ENCODE measurements at places on chromosomes 6 and 20.

- DNase-seq: no peak
These were observed 245.1 kb downstream of the FOXA2 start for GRCh38 chr20:22339091-22339881.

GRCh38 chr6:44075647-44076355, 51.5 kb downstream of the MRPL14 start:
- no peak for DNase-seq

- DNase-seq: no peak
These were observed 142.0 kb downstream of the RNASET2 start for GRCh38 chr6:166814390-166814789.

DNA sequence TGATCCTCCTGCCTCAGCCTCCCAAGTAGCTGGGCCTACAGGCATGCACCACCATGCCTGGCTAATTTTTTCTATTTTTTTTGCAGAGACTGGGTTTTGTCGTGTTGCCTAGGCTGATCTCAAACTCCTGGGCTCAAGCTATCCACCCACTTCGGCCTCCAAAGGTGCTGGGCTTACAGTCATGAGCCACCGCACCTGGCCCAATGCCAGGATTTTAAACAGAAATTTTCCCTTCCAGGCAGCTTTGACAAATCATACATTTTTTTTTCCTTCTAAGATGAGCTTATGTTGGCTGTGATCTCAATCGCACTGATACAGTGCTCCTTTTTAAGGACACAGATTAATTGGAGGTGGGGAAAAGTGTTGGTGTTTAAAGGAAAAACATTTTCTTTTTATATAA, 73.2 kb upstream of the CD2AP start:
- DNase-seq: no peak

DNA sequence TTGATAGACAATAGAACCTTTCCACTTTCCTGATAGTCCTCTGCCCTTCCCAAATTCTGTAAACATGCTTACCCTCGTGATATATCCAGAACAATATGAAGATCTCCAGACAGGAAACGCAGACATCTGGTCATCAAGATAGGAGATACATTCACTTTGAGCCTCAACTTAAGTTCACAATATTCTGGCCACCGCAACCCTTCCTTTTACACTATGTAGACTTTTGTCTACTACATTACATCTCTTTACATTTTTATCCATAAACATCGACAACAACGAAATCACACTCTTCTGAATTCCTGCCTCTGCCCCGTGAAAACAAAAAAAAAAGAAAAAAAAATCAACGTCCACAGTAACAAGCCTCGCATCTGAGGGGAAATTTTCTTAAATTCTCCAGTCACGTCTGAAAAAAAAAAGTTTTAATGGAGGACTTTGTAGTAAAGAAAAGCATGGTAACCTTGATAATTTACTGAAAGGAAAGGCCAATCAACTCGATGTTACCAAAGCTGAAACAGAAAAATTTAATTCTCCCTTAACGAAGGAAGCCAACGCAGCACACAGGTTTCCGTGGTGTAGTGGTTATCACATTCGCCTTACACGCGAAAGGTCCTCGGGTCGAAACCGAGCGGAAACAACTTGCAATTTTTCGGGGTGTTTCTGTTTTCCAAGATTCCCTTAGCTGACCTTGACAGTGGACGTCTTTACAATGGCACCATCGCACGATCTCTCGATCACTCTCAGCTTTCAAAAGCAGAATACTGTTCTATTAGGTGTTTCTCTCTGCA, 21.8 kb downstream of the POM121L2 start:
- no peak for DNase-seq

DNA sequence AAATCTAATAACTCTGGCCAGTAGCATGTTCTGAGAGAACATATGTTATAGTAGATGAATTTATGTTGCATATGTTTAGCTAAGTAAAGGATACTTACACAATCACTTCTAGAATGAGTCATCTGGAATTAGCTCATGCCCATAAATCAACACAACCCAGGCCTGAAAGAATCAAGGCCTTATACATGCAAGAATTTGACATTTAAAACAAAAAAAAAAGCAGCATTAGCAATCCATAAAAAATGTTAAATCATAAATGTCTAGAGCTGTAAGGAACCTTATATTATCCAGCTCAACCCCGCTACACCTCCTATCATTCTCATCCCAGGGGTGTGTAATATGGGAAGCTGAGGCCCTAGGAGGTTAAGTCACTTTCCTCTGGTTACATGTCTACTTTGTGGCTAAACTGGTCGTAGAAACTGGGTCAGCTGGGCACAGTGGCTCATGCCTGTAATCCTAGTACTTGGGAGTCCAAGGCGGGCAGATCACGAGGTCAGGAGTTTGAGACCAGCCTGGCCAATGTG, 105.2 kb upstream of the CARMIL1 start:
- DNase-seq: no peak

GRCh38 chr6:163333701-163334663, 80.5 kb upstream of the QKI start:
- no peak for DNase-seq

DNA sequence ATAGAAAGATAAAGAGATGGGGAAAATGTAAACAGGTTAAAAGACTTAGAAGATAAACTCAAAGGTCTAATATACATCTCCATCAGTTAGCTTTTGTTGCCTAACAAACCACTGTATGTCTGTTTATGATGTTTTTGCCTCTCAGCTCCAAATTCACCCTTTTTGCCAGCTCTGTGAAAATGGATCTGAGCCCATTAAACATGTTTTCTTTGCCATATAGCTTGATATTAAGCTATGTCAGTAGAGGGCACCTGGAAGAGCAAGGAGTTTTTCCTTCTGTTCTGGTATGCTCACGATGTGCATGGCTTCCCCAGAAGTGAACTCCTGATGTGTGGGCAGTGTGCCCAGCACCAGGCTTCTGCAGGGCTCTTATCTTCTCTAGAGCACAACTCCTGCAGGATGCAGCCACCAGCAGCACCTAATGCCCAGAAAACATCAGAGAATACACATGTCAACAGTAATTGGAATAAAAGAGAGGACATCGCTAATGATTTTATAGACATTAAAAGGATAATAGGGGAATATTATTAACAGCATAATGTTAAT, 14.6 kb upstream of the SNX9 start:
- no peak for DNase-seq

GRCh38 chr20:11271920-11272594, 598.3 kb upstream of the JAG1 start:
- DNase-seq: no peak

DNA sequence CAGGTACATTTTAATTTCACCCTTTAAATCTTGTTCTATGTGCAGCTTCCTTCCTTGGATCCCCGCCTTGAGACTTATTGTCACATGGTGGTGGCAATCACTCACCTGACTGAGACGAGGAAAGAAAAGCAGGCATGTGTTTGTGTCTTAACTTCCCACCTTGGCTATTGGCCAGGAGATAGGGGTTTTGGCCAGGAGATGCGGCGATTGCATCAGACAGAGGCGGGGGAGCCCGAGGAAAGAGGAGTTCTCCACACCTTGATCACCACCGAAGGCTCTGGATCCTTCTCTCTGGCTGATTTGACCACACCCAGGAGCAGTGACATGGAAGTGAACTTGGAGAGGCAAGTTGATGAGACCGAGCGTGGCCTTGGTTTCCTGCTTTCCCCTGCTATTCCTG, 49.7 kb upstream of the EYA2 start:
- DNase-seq: no peak

- DNase-seq: no peak
These were observed 39.8 kb upstream of the SLCO4A1 start for GRCh38 chr20:62602550-62602949.

Measured in stimulated activated CD8-positive, alpha-beta memory T cell treated with anti-CD3 and anti-CD28 coated beads, Interleukin-4, amount 100 ng/mL, for 1 hour (primary cell).